ENCODE measurements at places on chromosomes 7 and 10. TPM values are rescaled to one million over a fixed set of nuclear protein-coding genes. Genes with fewer than 3 reads are reported as not detected.

The NKX2-3 gene
- total RNA-seq = under 0.01 TPM

The ACSM6 gene
- not detected for total RNA-seq

The CYP3A7 gene
- total RNA-seq = not detected

The EN2 gene
- not detected for total RNA-seq

The NPY4R2 gene
- under 0.01 TPM for total RNA-seq

The CYTH3 gene
- total RNA-seq = 26.9 TPM

The AGK gene
- 46.5 TPM for total RNA-seq

The GPRIN2 gene
- total RNA-seq = 18.8 TPM

The PEX1 gene
- total RNA-seq = 74.6 TPM

The SPDYE9 gene
- under 0.01 TPM for total RNA-seq

The CALHM1 gene
- not detected for total RNA-seq

The DNAJC12 gene
- total RNA-seq = 4.5 TPM

The CUBN gene
- total RNA-seq = 1.2 TPM

The CAV1 gene
- total RNA-seq = 17.5 TPM

The PCBD1 gene
- total RNA-seq = 12.2 TPM

The DYDC2 gene
- 2.4 TPM for total RNA-seq

The SFRP4 gene
- 1.2 TPM for total RNA-seq

The CTBP2 gene
- 32.6 TPM for total RNA-seq

The GPNMB gene
- 3.7 TPM for total RNA-seq

The MRPS17 gene
- 33.4 TPM for total RNA-seq

The CNOT4 gene
- 21.6 TPM for total RNA-seq

The SPDYE5 gene
- total RNA-seq = not detected

The GNAT3 gene
- total RNA-seq = not detected

The LEP gene
- total RNA-seq = not detected

The EBLN1 gene
- total RNA-seq = not detected

The DYNC1I1 gene
- total RNA-seq = 157 TPM

The MEST gene
- total RNA-seq = 65.6 TPM

The UBE3C gene
- total RNA-seq = 87.6 TPM

The CYP2C18 gene
- under 0.01 TPM for total RNA-seq

The FAM237B gene
- under 0.01 TPM for total RNA-seq

The KIAA1549 gene
- total RNA-seq = 21.6 TPM

The ITPRIP gene
- 1.2 TPM for total RNA-seq

The C7orf25 gene
- total RNA-seq = 8.6 TPM

The C10orf62 gene
- not detected for total RNA-seq

The SRRT gene
- 23.2 TPM for total RNA-seq

The MPP7 gene
- total RNA-seq = 3.7 TPM

The NEURL1 gene
- 25.7 TPM for total RNA-seq

The PNLIPRP3 gene
- not detected for total RNA-seq

The MGAM2 gene
- total RNA-seq = not detected

The FAM24B gene
- total RNA-seq = 2.9 TPM

The MEIG1 gene
- not detected for total RNA-seq

The GNGT1 gene
- not detected for total RNA-seq

The FAM25G gene
- total RNA-seq = not detected

The ASAH2 gene
- total RNA-seq = 2.9 TPM

The NAT16 gene
- total RNA-seq = 0.82 TPM

The CDC14C gene
- total RNA-seq = not detected

The MYL10 gene
- not detected for total RNA-seq

The GRID1 gene
- total RNA-seq = 12.6 TPM

The MYOZ1 gene
- 0.41 TPM for total RNA-seq

The KIF11 gene
- 5.3 TPM for total RNA-seq

The EPO gene
- not detected for total RNA-seq

The MAT1A gene
- under 0.01 TPM for total RNA-seq

The WEE2 gene
- total RNA-seq = under 0.01 TPM

Measured in frontal cortex (tissue), 4 donors.